ENCODE measurements at places on chromosomes 7 and 10. TPM values are rescaled to one million over a fixed set of nuclear protein-coding genes. Genes with fewer than 3 reads are reported as not detected.

The TAC1 gene
- not detected for total RNA-seq

The NOS3 gene
- total RNA-seq = 0.51 TPM

The HOXA4 gene
- not detected for total RNA-seq

The TMEM184A gene
- 23.9 TPM for total RNA-seq

The CHAT gene
- total RNA-seq = not detected

The C10orf105 gene
- 0.14 TPM for total RNA-seq

Measured in airway epithelial cell (primary cell).